ENCODE measurements at places on chromosomes 12 and 14. TPM values are rescaled to one million over a fixed set of nuclear protein-coding genes. Genes with fewer than 3 reads are reported as not detected.

DNA sequence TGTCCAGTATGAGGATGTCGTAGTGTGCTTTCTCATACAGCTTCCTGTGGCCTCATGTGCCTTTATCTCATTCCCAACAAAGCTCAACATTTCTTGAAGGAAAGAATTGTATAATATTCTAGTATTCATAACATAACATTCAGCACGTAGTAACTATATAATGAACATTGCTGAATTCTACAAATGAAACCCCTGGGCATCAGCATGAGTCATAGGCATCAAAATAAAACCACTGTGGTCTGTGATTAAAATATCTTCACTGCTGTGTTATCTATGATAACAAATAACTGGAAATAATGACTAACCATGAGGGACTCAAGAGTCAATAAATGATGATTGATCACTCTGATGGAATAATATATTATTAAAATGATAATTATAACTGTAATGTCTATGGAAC is 255.2 kb downstream of the EMP1 start:
- DNase-seq, result no peak

DNA sequence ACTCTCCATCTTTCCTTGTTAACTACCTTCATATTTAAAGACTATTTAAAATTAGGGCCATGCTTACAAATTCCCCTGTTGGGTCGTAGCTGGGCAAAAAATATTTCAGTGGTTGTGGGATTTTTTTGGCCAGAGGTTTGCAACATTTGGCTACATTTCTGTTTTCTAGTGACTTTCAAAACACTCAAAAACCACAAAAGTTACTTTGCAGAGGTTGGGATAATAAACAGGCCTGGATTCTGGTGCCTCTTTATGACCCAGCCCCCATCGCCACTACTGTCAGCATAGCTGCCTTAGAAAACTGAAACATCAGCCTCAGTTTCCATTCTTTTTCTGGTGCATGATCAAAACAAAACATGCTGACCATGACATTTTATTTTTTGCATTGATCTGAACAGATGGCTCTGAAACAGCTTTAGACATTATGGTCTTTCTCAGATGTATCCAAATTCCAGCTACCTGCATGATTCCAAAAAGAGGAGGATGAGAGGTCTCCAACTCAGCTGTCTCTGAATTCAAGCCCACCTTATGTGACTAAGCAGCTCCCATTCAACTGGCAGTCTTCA is 5.2 kb downstream of the DPF3 start:
- DNase-seq, result no peak

DNA sequence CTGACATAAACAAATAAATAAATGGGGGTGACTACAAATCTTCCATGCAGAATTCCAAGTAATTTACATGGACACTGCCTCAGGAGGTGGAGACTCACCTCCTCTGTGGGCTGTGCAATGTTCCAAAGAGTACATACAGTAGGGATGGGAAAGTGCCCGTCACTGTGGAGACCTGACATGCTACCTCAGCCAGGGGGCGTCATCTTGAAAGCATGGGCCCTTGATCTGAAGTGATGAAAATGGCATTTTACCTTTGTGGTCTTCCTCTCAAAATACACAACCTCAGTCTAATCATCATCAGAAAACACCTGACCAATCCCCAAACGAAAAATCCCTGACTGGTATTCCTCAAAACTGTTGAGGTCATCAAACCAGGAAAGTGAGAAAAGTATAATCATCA is 48.4 kb downstream of the ANAPC7 start:
- no peak for DNase-seq

GRCh38 chr12:48972213-48972951 is 847 bp upstream of the WNT10B start:
- no peak for DNase-seq

- DNase-seq, result no peak
Measured at GRCh38 chr12:1929241-1929984, 11.0 kb upstream of the CACNA2D4 start.

DNA sequence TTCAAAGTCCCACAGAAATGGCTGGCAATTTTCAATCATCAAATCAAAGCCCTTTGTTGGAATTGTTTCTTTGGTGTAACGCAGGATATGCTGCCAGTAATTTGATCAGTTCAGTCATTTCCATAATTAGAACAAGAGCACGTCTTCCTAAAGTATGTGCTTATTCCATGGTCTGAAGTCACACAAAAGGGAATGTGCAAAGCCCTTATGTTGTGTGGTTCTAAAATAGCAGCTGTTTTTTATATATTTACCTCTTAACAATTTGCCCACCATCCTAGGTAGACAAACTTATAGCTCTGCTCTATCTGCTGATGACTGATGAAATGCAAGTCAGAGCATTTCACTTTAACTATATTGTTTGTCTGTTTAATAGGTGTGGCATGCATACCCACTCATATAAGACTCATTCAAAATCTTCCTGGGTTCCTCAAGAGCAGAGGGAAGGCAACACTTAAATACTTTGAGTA is 176.1 kb upstream of the SLC38A2 start:
- DNase-seq, result no peak

- peak; percentile 96 for DNase-seq
Measured at GRCh38 chr14:20454516-20455354, at the start of the genes APEX1 and OSGEP. APEX1 (plus strand) TSS chr14:20455226; CDS start chr14:20455646, 420 bp downstream. OSGEP (minus strand) TSS chr14:20454812; CDS start chr14:20454683, 129 bp downstream.

DNA sequence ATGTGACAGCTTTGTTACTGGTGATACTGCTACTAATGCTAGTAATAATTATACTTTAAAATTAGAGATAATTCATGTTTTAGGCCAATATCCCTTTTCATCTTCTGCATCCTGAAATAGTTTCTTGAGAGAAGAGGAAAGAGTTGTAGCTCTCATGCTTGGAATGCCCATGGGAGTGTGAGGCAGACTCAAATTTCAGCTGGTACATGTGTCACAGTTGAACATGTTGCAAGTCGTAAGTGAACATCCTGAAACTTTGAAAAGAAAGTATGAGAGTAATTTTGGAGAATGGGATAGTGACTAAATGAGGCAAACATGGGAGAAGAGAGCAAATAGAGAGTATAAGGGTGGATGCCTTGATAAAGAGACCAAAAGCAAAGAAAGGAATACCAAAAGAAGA is 168.0 kb downstream of the TMTC3 start:
- no peak for DNase-seq

The PA2G4 gene
- 64.9 TPM for total RNA-seq

The MYH6 gene
- total RNA-seq, result not detected

The SYCP3 gene
- total RNA-seq, result 0.47 TPM

The GLT1D1 gene
- total RNA-seq, result 8.9 TPM

The MAPK1IP1L gene
- total RNA-seq, result 21.8 TPM
